RCC 7860 (cell line): ENCODE measurements at places on chromosomes 11 and 22.
A peak's percentile ranks its signal among the peaks of the same experiment; 100 is the strongest.

GRCh38 chr11:14378171-14378570 lies 19.2 kb upstream of the RRAS2 start:
- DNase-seq, result no peak

- DNase-seq, result no peak
Observed at GRCh38 chr11:123603666-123604065, 50.8 kb downstream of the SCN3B start.

GRCh38 chr11:121293288-121293594 lies 670 bp downstream of the SC5D start:
- no peak for DNase-seq

- no peak for DNase-seq
Observed at GRCh38 chr11:125724125-125724524, 22.0 kb upstream of the PATE1 start.

DNA sequence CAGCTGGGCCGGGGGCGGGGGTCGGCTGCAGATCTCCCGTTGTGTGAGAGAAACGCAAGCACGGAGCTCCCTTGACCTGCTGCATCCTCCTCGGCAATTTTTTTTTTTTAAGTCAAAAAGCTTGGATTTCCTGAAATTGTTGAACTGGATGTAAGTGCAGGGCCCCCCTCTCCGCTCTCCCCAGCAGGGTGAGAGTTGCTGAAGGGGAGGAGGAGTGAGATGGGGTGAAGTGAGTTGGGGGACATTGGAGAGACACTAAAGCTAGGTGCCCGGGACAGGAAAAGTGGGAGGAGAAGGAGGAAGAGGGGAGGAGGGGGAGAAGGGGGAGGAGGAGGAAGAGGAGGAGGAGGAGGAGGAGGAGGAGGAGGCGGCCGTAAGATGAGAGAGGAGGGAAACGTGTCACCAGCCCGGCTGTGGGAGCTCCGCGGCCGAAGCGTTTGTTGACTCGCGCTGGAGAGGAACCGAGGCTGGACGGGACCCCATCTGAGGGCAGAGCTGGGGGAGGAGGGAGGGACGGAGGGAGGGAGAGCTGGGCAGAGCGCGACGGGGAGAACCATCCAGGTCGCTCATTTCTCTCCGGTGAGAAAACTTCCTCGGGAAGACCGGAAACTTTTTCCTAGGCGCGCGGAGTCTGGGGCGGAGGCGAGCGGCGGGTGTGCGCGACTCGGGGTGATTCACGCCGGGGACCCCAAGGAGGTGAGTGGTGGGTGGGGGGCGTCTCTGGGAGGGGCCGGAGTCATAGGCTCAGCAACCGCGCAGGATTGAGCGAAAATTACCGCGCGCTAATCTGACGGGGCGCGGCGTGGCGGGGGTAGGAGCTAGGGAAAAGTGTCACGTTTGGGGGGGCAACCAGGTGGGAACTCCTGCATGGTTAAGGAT lies 80.2 kb downstream of the PRR5L start:
- DNase-seq, result peak; percentile 32
